Myometrial cell (primary cell): ENCODE measurements at places on chromosomes 3 and 15. TPM values are rescaled to one million over a fixed set of nuclear protein-coding genes. Genes with fewer than 3 reads are reported as not detected.

Gene AADAC
- not detected in 2 replicates for total RNA-seq

Gene SPATA12
- not detected in 2 replicates for total RNA-seq

Gene EAF2
- 0.29 and 1.4 TPM in 2 replicates for total RNA-seq

Gene EPB42
- total RNA-seq = not detected in 2 replicates

Gene FMN1
- 1.2 TPM in 2 replicates for total RNA-seq

Gene ABTB1
- total RNA-seq = 7.8 and 8.1 TPM in 2 replicates

Gene C3orf49
- not detected in 2 replicates for total RNA-seq

Gene FAM219B
- total RNA-seq = 22.2 and 48.7 TPM in 2 replicates

Gene FAM81A
- total RNA-seq = 0.29 and 1.2 TPM in 2 replicates

Gene MYO5A
- total RNA-seq = 19.0 and 24.5 TPM in 2 replicates

Gene PAK6
- not detected in 2 replicates for total RNA-seq

Gene GOLGA8O
- 0.18 TPM in 1 of 2 replicates, not detected in the other for total RNA-seq

Gene FOXB1
- not detected in 2 replicates for total RNA-seq

Gene STRA6
- 9.4 and 11.2 TPM in 2 replicates for total RNA-seq

Gene SNRPN
- total RNA-seq = 66.3 and 74.4 TPM in 2 replicates

Gene SLC9C1
- total RNA-seq = not detected in 2 replicates

Gene C3orf20
- total RNA-seq = not detected in 2 replicates

Gene ONECUT1
- total RNA-seq = not detected in 2 replicates

Gene SLC27A2
- total RNA-seq = 1.4 TPM in 1 of 2 replicates, not detected in the other

Gene RHOV
- not detected in 2 replicates for total RNA-seq

Gene RAMAC
- 20.2 and 31.7 TPM in 2 replicates for total RNA-seq

Gene FBXL22
- total RNA-seq = 0.18 and 0.58 TPM in 2 replicates

Gene GHSR
- not detected in 2 replicates for total RNA-seq

Gene FEZF2
- total RNA-seq = not detected in 2 replicates

Gene CA12
- total RNA-seq = 39.9 and 45.0 TPM in 2 replicates

Gene TMEM207
- not detected in 2 replicates for total RNA-seq

Gene RBP2
- total RNA-seq = not detected in 2 replicates

Gene PRR23B
- not detected in 2 replicates for total RNA-seq
